ENCODE measurements at places on chromosomes 6 and 20.

- peak; percentile 99 for DNase-seq
These were observed 2.8 kb upstream of the UBE2V1 start for GRCh38 chr20:50115591-50116367.

DNA sequence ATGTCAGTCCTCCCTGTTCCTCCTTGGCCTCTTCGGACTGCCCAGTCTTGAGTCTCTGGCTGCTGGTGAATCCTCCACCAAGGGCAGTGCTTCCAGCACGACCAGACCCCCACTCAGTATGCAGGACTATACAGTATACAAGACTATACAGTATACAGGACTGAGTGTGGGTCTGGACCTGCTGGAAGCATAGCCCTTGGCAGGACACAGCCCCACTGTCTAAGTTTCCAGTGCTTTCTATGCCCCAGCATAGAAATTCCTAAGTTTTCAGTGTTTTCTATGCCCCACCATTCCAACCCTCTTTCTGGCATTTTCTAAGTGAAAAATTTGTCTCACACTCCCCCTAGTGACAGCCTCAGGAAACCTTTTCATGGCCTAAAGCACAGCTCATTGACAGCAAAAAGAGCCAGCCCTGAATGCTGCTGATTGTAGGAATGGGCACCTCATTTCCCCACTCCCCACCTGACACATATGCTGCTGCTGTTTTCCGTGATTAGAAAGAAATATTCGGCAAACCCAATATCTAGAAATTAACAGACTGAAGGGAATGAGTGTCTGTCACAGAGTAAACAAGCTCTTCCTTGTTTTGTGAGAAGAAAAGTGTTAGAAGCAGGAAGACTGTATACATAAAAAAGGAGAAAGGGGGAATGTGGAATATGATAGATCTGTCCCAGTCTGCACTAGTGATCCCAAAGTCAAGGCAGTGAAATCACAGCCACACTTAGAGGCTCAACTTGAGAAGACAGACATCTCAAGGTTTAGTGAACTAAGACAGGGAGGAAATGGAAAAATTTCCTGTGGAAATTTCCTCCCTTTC is 206.9 kb downstream of the IBTK start:
- DNase-seq: peak; percentile 64

DNA sequence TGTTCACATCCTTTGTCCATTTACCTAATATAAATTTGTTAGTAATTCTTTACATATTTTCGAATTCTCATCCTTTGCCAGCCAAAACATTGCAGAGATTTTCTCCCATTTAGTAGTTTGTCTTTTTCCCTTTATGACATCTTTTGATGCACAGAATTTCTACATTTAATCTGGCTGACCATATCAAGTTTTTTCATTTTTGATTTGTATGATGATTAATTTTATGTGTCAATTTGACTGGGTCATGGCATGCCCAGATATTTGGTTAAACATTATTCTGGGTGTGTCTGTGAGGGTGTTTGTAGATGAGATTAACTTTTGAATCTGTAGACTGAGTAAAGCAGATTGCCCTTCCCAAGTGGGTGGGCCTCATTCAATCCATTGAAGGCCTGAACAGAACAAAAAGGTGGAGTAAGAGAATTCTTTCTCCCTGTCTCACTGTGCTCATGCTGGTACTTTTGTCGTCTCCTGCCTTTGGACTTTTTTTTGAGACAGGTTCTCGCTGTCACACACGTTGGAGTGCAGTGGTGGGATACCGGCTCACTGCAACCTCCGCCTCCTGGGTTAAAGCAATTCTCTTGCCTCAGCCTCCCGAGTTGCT is 72.1 kb upstream of the EPB41L1 start:
- no peak for DNase-seq

DNA sequence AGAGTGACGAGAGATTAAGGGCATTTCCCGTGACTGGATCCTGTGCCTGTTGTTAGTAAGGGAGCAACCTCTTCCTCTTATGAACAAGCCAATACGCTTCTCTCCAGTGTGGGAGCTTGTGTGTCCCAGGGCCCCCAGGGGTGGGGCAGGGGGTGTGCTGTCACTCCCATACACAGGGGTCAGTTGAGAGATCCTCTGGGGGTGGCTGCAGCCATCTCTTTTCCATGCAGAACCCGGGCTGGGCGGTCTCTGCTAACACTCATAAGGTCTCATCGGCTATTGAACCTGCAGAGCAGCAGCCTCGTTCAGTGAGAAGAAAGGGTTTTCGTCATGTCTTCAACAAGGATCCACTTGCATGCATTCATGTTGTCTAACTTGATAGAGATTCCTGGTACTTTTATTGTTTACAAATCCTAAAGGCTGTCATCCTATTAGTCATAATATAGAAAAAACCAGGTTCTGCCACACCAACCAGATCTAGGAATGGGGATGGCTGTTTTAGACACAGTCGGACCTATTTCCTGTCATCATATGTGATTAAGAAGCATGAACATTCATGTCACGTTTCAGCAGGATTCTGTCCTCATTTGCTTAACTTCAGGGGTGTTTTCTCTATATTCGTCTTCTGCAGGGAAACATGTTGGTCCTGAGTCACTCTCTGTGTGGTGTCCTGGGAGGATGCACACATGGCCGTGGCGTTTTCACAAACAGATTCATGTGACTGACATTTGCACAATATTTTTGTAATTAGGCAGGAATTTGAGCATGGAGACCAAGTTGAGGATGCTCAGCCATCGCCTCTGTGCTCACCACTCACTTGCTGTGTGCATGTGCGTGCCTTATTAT is 13.3 kb upstream of the THBS2 start:
- DNase-seq: no peak

All from muscle of back (tissue), 13 donors.